ENCODE measurements at places on chromosomes 6 and 20.
A peak's percentile ranks its signal among the peaks of the same experiment; 100 is the strongest.

DNA sequence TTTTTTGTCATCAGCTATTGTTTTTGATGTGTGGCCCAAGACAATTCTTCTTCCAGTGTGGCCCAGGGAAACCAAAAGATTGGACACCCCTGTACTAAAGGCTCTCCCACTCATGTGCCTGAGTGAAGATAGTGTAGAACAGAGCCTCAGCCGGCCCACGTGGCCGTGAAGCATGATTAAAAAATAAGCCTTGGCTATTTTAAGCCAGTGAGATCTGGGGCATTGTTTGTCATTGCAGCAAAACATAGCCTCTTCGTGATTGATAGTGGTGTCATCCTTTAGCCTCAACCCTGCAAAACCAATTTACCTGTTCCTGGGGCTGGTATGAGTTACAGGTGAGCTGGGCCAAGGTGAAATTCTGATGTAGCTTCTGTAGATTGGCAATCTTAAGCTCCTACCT, 85.3 kb downstream of the TULP4 start:
- no peak for DNase-seq

GRCh38 chr6:19713411-19713810, 123.8 kb upstream of the ID4 start:
- no peak for DNase-seq

GRCh38 chr20:42352096-42352495, 733.9 kb upstream of the CHD6 start:
- no peak for DNase-seq

DNA sequence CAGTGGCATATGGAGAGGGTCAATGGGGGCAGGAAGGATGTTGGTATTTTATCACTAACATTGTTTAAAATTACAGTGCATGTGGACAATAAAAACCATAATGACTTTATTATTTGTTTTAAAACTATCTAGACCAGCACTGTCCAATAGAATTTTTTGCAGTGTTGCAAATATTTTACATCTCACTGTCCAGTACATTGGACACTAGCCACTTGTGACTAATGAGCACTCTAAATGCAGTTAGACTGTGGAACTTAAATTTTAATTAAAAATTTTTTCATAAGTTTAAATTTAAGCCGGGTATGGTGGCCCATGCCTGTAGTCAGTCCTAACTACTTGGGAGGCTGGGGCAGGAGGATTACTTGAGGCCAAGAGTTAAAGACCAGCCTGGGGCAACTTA, 101.7 kb downstream of the DTD1 start:
- DNase-seq, result no peak

- DNase-seq, result no peak
These were observed 74.1 kb upstream of the INSM1 start for GRCh38 chr20:20293691-20294385.

GRCh38 chr6:111898452-111898851, 25.2 kb upstream of the FYN start:
- no peak for DNase-seq

- no peak for DNase-seq
These were observed 26.8 kb upstream of the MRGBP start for GRCh38 chr20:62769346-62770071.

GRCh38 chr6:38714239-38715015, 684 bp upstream of the DNAH8 start:
- DNase-seq, result no peak

DNA sequence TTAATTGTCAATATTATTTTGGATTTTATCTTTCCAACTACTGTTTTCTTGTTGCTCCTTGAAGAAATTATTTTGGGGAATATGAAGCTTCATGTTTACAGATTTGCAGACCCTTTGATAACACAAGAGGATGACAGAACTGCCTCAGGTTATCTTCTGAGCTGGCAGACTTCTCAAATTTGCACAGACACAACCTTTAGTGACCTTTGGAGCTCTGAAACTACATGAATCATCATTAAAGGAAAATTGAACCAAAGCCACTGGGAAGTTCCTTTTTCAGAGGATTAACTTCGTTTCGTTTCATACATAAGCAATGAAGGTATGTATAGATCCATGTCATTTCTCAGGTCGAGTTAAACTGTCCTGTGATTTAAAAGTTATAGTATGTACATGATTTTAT, 85.9 kb downstream of the FBXO5 start:
- no peak for DNase-seq

GRCh38 chr6:153231048-153231646, 100.1 kb upstream of the RGS17 start:
- peak; percentile 51 for DNase-seq

DNA sequence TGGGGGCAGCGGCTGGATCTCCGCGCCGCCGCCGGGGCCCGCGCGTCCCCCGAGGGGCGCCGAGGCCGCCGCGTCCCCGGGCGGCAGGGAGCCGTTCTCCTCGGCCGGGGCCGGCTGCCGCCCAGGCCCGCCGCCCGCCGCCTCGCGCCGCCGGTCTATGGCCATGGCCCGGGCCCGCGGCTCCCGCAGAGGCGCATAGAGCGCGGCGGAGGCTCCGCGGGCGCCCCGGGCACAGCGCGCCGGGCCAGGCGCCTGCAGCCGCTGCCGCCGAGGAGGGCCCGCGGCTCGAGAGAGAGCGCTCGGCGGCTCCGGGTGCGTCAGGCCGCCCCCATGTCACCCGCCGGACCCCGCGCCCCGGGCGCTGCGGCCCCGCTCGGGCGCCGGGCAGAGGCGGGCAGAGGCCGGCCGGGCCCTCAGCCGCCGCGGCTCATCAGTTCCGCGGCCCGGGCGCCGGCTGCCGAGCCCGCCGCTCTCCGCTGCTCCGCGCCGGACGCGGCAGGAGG, 404 bp downstream of the SLC22A23 start:
- DNase-seq, result no peak

GRCh38 chr6:138638604-138639003, 135.0 kb upstream of the CCDC28A start:
- DNase-seq, result no peak

DNA sequence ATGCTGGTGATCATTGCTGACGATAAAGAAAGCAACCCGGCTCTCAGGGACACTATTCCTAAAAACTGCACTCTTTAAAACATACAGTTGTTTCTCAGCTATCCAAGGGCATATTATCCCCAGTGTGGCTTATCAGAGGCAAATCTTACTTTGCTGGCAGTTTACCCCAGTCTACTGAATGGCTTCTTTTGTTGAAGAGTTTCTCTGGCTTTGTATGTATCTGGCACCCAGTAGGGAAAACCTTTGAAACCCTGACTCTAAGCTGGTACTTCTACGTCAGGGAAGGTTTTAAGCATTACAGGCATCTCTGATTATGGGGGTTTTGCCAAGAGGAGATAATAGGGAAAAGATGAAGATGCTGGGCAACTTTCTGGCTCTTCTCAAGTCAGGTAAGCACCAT, 637.6 kb upstream of the CHD6 start:
- no peak for DNase-seq

DNA sequence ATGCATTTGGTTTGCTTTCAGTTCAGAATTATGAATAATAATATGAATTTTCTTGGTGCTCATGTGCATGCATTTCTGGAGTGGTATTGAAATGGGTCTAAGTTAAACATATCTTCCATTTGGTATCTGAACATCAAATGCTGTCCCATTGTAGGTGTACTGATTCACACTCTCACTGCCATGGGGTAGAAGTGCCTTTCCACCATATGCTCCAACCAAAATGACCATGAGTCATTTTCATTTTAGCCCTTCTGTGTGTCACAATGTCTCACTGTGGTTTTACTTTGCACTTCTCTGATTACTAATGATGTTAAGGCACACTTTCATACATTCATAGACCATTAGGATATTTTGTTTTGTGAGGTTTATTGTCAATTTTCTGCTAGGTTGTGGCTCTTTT, 211.9 kb downstream of the HAO1 start:
- no peak for DNase-seq

- DNase-seq, result no peak
These were observed 203.1 kb downstream of the ASCC3 start for GRCh38 chr6:100678027-100678426.

DNA sequence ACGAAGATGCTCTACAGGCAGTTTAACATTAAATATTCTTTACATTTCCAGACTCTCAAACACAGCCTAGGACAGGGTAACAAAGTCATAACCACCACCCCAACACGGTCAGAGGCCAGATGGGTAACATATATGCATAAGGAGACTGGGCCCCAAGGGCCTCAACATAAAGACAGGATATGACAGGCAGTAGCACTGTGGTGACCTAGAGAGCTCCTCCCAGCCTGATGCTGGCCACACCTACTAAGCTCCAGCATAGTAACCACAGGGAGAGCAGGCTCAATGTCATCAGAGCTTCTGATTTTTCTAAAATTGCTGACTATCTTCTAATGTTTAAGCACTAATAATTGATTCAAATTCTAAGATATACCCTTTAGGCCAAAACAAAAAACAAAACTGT, 21.7 kb downstream of the SMLR1 start:
- no peak for DNase-seq

- no peak for DNase-seq
These were observed 405.8 kb upstream of the SASH1 start for GRCh38 chr6:147936703-147937470.

DNA sequence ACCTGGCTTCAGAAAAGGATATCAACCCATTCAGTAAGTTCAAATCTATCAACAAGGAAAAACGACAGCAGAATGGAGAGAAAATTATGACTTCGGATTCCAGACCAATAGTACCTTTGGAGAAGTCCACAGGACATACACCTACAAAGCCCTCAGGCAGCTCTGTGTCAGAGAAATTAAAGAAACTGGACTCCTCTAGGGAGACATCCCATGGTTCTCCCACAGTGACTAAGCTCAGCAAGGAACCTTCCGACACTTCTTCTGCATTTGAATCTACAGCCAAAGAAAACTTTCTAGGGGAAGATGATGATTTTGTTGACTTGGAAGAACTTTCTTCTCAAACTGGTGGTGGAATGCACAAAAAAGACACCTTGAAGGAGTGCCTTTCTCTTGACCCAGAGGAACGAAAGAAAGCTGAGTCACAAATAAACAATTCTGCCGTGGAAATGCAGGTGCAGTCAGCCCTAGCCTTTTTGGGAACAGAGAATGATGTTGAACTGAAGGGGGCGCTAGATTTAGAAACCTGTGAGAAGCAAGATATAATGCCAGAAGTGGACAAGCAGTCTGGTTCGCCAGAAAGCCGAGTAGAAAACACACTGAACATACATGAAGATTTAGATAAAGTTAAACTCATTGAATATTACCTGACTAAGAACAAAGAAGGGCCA, 67.4 kb upstream of the HINT3 start:
- no peak for DNase-seq

DNA sequence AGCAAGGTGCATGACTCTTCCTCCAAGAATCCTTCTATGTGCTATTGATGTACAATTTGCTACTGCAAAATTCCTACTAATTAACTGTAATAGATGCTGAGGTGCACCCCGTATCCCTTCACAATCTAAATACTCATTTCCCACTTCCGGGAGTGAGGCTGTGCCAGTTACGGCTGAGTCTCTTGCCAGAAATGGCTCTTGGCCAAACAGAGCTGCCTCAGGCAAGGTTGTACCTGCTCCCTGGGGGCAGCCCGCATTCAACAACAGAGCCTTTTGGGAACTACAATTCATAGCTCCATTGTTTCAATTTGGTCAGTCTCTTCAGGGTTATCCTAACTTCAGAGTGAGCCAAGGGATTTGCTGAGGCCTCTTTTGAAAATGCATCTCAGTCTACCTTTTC, 789.8 kb upstream of the MAP3K7 start:
- DNase-seq, result no peak

DNA sequence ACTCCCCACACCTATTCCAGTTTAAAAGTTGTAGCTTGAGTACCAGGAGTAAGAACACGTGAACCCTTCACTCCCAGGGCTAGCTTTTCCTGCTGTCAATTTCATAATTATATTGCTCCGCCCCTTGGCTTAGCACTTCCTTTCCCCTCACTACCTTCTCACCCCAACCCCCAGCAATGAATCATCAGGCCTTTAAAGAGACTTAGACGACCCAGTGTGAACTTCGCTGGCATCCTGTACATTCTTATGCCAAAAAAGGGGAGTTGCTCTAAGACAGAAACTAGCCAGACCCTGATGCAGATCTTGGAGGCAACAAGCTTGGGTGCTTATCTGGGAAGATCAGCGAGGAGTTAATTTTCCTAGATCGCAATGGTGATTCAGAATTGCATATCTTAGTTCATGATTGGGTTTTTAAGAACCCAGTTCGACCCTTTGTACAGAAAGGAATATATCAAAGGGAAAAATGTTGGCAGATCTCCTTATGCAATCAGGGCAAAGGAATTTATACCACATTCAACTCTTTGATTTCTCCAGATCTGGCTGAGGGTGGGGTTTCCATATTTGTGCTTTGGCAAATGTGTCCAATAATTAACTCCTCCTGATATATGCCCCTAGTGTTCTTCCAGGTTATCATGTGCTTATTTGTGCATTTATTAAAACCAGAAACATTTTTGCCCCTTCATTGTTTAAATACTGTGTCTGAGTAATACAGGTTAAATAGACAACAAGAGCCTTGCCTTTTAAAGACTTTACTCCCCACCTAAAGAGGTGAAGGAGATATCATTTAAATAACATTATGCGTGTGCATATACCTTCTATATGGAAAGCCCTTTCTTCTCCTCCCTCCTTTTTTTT, 8.1 kb upstream of the ATXN1 start:
- no peak for DNase-seq

- no peak for DNase-seq
These were observed 104.3 kb downstream of the SULF2 start for GRCh38 chr20:47680804-47681529.

DNA sequence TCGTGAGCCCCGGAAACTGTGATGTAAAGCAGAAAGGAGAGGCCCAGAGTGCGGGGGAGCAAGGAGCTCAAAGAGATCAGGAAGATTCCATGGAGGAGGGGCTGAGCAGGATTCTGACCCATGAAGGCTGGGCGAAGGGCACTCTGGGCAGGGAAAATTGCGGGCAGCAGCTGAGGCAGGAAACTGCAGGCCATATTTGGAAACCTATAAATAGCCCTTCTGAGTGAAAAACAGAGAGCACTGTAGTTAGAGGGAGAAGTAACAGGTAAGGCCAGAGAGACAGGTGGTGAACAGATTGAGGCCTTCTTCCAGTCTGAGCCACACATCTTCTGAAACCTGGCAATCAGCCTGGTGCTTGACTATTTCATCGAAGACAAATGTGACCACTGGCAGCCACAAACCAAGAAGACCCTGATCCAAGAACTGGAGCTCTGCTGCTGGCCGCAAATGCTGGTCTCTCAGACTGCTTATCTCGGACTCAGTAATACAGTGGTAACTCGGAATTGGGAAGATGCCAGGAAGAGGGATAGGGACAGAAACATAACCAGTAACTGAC, 14.1 kb upstream of the BEND3 start:
- DNase-seq, result no peak

DNA sequence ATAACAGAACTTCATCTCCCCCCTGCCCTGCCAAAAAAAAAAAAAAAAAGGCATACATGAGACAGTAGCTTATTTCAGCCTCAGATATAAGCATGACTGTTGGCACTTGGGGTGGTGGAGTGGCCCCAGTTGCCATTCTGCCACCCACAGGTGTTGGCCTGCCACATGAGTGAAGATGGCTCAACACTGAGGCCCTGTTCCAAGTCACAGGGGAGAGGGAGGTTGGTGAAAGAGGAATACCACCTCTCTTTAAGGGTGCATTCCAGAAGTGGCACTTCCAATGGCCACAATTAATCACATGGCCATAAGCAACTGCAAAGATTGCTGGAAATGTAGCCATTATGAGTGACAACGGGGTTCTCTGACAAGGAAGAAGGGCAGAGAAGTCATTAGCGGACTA, 61.9 kb upstream of the JARID2 start:
- DNase-seq, result no peak

Measured in anterior cingulate cortex (tissue), 58 donors.